Dermis blood vessel endothelial cell (primary cell): ENCODE measurements at places on chromosomes 12 and 14. TPM values are rescaled to one million over a fixed set of nuclear protein-coding genes. Genes with fewer than 3 reads are reported as not detected.

The BICDL1 gene
- 0.05 TPM in 1 of 2 replicates, not detected in the other for total RNA-seq

The ISM2 gene
- 0.14 and 0.17 TPM in 2 replicates for total RNA-seq

DNA sequence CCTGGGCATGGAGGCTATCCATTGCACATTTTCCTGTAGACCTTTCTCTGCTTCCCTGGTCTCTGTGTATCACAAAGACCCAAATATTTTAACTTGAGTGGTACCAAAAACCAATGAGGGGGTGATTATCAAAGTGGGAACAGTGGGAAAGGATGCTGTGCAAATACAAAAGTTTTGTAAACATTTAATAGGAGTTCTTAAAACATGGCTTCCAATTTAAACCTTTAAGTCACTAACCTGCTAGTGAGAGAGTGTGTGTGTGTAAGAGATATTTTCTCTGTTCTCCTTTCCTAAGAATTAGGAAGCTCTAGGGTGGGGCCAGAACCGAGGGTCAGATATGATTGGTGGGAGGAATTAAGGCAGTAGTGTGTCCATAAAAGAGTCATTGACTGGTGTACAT, 64.5 kb upstream of the ARHGAP5 start:
- no peak for DNase-seq

DNA sequence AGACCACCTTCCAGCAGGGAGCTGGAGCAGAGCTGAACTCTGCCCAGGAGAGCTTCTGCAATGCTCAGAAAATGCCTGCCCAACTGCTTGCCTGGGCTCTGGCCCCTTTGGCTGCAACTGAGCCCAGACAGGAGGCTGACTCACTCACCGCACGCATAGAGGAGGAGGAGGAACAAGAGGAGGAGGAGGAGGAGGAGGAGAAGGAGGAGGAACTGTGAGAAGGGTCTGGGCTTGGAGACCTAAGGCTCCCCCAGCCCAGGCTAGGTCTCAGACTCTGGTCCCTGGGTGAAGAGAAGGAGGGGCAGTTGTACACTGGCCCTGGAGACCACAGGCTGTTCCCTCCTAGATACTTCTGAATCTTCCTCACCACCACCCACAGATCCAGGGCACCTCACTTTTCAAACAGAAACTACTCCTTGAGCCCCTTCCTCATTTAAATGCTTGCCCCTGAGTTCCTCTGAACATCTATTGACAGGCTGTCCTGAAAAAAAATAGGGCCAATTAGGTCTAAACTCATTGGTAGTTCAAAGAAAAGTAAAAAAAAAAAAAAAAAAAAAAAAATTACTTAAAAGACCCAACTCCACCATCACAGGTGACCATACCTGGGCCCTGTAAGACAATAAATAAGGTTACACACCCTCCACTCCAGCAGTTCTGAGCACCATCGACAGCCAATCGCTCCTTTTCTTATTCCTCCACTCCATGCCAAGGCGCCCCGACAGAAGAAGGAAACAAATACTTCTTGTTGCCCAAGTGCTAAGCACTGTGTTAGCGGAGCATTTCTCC, 674 bp downstream of the VDR start:
- DNase-seq = peak; percentile 71

DNA sequence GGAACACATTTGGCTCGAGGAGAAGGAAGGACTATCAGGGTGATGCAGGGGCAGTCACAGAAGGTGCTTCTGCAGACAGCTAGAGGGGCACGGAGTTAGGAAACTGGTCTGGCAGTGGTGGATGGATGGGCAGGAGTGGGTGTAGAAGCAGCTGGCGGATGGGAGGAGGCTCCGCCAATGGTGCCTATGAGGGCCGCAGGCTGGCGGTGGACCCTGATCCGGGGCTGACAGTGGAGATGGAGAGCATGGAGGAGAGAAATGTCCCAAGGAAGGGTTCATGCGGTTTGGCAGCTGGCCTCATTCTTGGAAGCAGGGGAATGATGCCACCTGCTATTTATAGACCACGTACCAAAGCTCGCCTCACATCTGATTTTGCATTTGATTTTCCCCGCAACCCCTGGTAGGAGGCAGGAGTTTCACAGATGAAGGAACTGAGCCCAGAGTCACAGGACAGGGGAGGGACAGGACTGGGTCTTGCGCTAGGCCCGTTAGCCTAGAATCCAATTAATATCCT, 237.1 kb downstream of the FOXN3 start:
- no peak for DNase-seq
